CD8-positive, alpha-beta memory T cell (primary cell): ENCODE measurements at places on chromosomes 7 and 10. TPM values are rescaled to one million over a fixed set of nuclear protein-coding genes. Genes with fewer than 3 reads are reported as not detected.

GRCh38 chr7:50491209-50491608 lies 41.1 kb upstream of the FIGNL1 start:
- no peak for DNase-seq

DNA sequence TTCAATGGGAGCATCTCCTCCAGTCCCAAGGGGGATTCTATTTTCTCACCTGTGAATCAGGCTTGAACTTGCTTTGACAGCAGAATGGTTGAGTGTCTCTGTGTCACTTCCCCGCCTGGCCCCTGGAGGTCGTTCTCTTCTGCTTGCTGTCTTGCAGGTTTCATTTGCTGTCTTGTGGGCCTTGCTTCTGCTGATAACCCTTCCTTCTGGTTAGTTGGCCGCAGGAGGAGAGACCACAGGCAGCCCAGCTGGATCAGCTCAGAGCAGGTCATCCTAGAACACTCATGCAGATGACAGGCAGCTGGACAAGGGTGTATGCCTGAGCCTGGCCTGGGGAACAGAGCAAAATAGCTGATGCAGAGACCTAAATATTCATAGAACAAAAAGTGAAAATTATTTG lies 344.2 kb upstream of the ADARB2 start:
- no peak for DNase-seq

GRCh38 chr7:14836006-14836405 lies 66.5 kb downstream of the DGKB start:
- DNase-seq, result no peak

- no peak for DNase-seq
Measured at GRCh38 chr7:157210682-157211081, 72.0 kb downstream of the UBE3C start.

- DNase-seq, result no peak
Measured at GRCh38 chr10:78505657-78506056, 472.0 kb downstream of the RPS24 start.

- no peak for DNase-seq
Measured at GRCh38 chr7:2104716-2105115, 128.0 kb downstream of the MAD1L1 start.

GRCh38 chr10:14611968-14612693 lies 162.6 kb downstream of the FAM107B start:
- no peak for DNase-seq

- no peak for DNase-seq
Measured at GRCh38 chr10:118694848-118695247, 59.9 kb downstream of the CACUL1 start.

GRCh38 chr7:44043902-44044301 lies 600 bp upstream of the DBNL start:
- DNase-seq, result peak; percentile 26

GRCh38 chr10:91957091-91957490 lies 33.5 kb downstream of the BTAF1 start:
- DNase-seq, result no peak

DNA sequence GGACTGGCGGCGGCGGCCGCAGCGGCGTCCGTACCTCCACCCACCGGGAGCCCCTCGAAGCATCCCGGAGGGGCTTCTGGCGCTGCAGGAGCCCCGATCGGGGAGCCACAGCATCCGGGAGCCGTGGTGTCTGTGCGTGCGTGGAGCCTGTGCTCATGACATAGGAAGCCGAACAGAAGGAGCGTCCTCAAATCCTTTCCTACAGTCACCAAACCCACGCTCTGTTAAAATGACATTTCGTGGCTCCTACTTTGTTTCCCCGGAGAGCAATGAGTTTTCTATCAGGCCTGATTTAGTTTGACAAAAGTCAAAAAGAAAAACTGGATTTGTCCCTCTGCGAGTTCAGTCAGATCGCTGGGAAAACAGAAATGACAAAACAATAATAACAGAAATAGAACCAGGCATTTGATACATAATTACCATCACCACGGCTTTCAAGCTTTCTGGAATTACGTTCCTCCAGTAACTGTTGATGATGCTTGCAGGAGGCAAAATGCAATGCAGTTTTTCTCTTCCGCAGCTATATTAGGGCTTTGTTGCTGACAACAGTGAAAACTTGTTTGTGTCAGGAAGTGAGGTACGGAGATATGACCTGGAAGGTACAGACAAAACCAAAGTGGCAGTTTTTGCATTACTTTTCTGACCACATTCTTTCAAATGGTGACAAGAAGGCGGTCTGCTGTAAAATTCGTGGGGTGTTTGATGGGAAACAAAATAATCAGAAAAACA lies 219.3 kb upstream of the MKLN1 start:
- peak; percentile 86 for DNase-seq

DNA sequence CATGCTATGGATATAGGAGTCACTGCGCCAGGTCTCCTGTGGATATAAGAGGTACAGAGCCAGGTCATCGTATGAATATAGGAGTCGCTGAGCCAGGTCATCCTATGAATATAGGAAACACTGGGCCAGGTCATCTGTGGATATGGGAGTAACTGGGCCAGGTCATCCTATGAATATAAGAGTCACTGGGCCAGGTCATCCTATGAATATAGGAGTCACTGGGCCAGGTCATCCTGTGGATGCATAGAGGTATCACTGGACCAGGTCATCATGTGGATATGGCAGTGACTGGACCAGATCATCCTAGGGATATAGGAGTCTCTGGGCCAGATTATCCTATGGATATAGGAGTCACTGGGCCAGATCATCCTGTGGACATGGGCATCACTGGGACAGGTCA lies 181.7 kb downstream of the DNAH11 start:
- DNase-seq, result no peak

GRCh38 chr10:130230611-130231010 lies 94.4 kb downstream of the GLRX3 start:
- DNase-seq, result no peak

DNA sequence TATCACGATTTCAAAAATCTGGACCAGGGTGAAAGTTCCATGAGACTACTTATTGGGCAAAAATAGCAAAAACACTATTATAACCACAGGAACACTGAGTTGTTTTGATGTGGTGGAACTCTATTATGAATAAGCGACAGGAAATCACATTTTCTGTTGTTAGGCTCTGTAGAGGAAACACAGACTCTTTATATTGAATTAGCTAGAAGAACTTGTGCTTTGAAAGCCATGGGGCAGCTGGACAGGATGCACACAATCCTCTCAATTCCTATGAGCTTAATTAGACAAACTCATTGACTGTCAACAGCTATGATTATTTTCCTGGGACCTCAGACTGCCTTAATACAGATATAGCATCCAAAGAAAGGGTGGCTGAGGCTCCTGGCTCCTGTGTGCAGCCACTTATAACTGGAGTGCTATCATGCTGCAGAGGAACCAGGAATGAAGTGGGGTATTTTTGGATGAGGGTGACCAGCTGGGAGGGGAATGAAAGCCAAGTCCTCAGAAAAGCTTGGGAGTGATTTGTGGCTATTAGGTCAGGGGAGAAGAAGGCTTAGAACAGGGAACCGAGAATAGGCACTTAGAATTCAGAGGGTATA lies 657.3 kb downstream of the TYW1 start:
- no peak for DNase-seq

NODAL gene
- total RNA-seq, result not detected

KLF14 gene
- total RNA-seq, result not detected

NXPH1 gene
- total RNA-seq, result not detected
